ENCODE measurements at places on chromosomes 7 and 10.

DNA sequence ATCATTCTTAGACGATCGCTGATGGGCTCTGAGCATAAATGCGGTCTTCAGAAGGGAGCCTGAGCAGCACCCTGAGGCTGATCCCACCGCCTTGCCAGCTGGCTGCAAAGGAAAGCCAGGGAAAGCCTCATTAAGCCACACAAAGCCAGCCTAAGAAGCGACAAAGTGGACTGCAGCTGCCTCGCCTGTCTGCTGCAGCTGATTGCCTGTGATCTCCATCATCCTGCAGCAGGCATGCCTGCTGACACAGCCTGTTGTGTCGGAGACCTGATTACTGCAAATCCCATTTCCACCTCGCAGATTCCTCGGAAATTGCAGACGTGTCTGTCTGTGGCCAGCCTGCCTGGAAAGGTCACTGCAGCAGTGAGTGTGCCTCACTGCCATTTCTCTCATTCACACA, 1087.0 kb upstream of the AUTS2 start:
- DNase-seq = no peak

GRCh38 chr10:5433182-5433581, 20.8 kb downstream of the NET1 start:
- no peak for DNase-seq

DNA sequence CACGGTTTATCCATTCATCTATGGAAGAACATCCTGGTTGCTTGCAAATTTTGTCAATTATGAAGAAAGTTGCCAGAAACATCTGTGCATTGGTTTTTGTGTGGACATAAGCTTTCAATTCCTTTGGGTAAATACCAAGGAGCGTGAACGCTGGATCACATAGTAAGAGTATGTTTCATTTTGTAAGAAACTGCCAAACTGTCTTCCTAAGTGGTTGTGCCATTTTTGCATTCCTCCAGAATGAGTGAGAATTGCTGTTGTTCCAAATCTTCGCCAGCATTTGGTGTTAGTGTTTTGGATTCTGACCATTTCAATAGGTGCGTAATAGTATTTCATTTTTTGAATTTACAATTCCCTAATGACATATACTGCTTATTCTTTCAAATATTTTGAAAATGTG, 155.3 kb upstream of the FRMD4A start:
- DNase-seq = no peak

GRCh38 chr7:130595986-130596385, 72.6 kb downstream of the COPG2 start:
- no peak for DNase-seq

- DNase-seq = peak; percentile 55
Measured at GRCh38 chr10:97463363-97464132, 17.6 kb downstream of the ZDHHC16 start.

GRCh38 chr10:89515031-89515841, 20.2 kb downstream of the SLC16A12 start:
- no peak for DNase-seq

DNA sequence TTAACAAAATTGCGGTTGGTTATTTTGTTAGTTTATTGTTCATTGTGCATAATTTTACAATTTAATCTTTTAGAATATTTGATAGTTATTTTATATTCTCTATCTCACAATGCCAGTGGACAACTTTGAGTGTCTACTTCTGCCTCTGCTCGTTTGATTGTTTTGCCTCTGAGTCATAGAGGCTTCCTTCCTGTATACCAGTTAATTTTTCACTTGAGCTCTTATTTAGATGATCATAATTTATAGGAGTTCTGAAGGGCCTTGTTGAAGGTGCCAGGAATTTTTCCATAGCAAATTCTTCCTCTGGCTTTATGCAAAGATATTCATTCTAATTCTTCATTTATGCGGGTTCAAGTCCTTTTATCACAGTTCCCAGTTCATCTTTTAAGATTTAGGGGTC, 5.2 kb upstream of the MALRD1 start:
- DNase-seq = no peak

Measured in CD4-positive, alpha-beta T cell treated with Interleukin-12 subunit alpha and Interleukin-12 subunit beta, for 1 hour (primary cell).